ENCODE measurements at places on chromosomes 11 and 22.
A peak's percentile ranks its signal among the peaks of the same experiment; 100 is the strongest.

DNA sequence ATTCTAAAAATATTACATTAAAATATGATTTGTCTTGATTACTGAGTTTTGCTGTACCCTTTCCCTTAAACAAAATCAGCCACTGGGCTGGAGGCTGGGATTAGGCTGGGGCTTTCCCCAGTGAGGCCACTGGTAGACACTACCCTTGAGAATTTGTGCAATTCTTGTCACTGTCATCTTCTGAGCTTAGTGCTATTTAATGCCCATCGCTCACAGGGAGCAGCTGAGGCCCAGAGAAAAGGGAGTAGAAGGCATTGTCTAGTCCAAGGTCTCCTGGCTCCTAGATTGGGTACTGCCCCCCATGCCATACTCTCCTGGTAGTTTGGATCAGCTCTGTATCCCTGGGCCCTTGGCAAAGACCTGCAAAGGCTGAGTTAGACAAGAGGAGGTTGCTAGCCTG, 6.7 kb downstream of the CHRM1 start:
- DNase-seq, result no peak

DNA sequence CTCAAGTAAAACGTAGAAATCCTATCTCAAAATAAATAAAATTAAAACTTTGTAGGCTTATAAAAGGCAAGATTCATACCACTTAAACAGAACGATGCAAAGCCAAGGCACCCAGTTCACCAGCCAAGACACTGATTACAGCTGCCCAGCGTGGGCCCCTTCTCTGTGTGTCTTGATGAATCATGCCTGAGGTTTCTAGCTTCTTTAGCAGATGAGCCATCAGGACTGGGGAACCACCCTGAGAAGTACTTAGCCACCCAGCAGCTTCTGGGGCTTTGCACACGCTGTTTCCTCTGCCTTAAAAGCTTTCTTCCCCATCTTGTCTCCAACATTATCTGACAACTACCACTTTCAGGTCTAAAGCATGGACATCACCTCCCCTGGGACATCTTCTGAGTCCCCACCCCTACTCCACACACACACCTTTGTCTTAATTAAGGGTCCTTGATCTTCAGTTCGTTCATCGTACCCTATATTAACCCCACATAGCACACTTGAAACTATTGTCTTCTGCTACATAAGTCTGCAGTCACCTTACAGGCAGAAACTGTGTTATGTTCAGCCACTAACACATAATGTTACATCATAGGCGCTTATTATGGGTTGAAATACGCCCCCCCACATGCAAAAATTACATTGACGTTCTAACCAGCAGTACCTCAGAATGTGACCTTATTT, 8.7 kb upstream of the LAYN start:
- peak; percentile 56 for DNase-seq

- DNase-seq, result no peak
Measured at GRCh38 chr22:39181778-39182177, 29.3 kb upstream of the CBX7 start.

- DNase-seq, result no peak
Measured at GRCh38 chr11:64385945-64386704, 27.2 kb downstream of the RPS6KA4 start.

GRCh38 chr11:17640493-17641164, 78.7 kb upstream of the MYOD1 start:
- DNase-seq, result no peak

All from AG09319 (cell line).